ENCODE measurements at places on chromosomes 6 and 20.

DNA sequence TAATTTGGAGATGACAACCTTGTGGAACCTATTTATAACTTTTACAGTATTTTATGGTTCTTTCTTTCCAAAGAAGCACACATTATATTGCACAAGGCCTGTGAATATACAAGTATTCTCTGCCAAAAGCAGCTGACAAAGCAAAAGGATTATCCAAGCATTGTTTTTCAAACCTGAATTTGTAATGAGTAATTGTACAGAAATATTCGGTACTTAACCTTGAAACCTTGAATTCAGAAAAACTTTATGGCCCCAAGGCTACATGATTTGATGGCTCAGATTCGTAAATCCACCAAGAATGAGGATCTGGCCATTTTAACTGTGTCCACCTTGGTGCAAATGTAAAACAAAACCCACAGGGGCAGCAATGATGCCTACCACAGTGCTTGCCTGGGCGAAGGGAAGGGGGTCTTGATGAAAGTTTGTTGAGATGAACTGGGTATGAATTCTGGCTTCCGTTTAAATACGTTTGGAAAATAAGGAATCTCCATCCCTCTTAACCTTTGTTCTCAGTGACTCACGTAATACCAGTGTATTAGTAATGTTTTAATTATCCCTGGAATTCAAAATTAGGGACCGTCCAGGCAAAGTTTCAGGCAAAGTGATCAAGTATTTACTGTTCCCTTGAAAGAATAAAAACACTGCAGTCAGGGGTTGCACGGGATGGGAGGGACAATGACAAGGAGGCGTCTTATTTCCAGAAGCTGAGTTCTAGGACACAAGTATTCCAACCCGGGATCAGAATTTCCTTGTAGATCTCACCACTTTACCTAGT lies 2.7 kb upstream of the RBM24 start:
- DNase-seq: no peak

- DNase-seq: no peak
Measured at GRCh38 chr20:60362531-60362930, 404.3 kb downstream of the CDH26 start.

- no peak for DNase-seq
Measured at GRCh38 chr6:9983168-9983567, 431.7 kb downstream of the TFAP2A start.

DNA sequence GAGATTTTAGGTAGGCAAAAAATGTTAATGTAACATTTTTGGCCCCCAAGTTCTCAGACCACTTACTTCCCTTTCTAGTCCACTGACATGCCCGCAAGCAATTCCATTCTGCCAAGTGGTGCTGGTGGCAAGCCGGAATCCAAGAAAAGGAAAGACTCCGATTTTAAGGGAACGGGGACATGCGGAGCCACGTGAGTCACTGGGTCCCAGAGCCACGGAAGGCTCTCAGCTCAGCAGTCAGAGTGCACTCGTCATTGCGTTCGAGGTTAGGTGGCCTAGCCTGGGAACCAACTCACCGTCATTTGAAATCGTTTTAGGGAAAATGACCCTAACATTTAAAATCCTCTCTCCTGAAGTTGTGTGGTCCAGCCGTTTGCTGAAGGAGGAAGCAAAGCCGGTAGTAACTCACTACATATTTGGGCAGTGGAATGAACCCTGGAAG lies 711 bp upstream of the SIRT5 start:
- peak; percentile 53 for DNase-seq

- DNase-seq: no peak
Measured at GRCh38 chr6:168451805-168452517, 11.0 kb downstream of the SMOC2 start.

GRCh38 chr20:12372557-12372956 lies 454.9 kb downstream of the BTBD3 start:
- no peak for DNase-seq

GRCh38 chr6:157666729-157667128 lies 156.3 kb upstream of the SNX9 start:
- DNase-seq: no peak

DNA sequence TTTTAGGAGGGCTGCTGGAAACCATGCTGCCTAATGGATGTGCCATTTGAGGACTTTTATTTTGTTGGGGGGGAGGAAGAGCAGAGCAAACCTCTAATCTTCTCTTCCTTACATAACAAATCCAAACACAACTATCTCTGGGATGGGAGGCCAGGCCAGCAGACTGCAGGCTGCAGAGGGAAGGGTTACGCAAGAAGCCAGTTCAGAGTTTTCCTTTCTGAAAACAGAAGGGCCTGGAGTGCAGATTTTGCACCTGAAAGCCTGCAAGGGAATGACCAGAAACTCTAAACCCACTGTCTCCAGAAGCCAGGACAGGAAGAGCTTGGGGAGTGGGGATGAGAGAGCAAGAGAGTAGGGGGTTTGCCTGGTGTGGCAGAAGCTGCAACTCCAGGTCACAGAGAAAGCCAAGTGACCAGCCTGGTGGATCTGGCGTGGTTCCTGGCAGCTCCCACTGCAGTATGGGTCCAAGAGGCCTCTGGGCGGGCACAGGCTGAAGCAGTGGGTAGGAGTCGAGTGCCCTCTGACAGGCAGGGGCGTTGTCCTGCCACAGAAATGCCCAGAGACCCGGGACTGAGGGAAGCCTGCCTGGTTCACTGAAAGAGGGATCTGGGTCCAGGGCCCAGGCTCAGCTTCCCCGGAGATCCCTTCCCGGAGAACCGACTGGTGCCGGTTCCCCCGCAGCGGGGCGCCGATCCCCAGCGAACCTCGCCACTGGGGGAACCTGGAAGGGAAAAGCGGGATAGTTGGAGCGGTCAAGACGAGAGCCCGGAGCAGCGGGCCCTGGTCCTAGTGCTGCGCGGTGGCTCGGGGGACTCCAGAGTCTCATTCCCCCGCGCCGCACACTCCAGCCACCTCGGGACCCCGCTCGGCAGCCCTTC lies 6.7 kb downstream of the MAFB start:
- no peak for DNase-seq

DNA sequence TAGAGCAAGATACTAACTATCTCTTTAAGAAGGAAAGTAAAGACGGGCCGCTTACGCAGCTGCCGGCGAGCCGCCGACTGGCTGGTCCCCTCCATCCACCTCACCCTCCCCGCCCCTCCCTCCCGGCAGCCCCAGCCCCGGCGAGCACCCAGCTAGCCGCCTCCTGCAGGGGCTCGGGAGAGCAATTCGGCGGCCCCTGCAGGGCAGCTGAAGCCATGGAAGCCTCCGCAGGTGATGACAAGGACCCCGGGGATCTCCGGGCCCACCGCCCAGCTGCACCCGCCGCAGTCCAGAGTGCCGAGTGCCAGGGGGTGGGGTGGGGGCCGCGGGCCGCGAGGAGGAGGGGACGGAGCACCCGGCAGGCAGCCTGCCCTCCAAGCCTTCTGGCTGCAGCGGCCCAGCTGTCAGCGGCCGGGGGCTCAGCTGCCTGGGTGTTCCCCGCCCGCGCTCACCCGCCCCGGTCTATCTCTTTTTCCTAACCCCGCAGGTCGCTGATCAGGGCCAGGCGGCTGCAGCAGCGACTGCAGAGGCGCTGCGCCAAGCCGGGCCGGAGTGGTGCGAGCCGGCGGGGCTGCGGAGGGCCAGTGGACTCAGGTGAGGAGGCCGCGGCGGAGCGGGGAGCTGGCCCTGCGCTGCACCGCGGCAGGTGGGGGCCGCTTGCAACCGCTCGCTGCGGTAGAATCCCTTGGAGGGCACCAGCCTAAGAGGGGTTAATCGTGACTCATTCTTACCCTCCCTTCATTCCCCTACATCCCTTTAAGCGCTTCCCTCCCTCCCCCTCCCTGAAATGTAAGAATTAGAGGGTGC lies at the start of gene SNPH:
TSS of gene SNPH (plus strand) at position 128 of the 807 bp plus-strand sequence. CDS start 29,946 bp downstream, outside the sequence.
- DNase-seq: peak; percentile 89

DNA sequence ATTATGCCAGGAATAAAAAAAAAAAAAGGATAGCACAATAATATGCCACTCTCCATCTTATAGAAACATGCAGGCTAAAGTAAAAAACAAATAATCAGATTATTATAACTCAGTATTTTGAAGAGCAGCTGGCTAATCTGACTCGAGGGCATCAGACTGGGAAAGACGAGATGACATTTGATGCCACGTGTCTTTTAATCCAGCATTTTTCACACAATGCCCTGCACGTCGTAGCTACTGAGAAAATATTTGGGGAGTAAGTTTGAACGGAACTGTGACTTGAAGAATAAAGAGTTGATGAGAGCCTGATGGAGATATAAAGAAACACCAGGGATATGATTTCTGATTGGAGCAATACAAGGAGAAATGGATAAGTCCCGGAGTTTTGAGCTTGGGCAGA lies 237.7 kb downstream of the ARID1B start:
- DNase-seq: no peak

Data from muscle of back (tissue), 13 donors.